ENCODE measurements at places on chromosomes 7 and 10.
A peak's percentile ranks its signal among the peaks of the same experiment; 100 is the strongest.

DNA sequence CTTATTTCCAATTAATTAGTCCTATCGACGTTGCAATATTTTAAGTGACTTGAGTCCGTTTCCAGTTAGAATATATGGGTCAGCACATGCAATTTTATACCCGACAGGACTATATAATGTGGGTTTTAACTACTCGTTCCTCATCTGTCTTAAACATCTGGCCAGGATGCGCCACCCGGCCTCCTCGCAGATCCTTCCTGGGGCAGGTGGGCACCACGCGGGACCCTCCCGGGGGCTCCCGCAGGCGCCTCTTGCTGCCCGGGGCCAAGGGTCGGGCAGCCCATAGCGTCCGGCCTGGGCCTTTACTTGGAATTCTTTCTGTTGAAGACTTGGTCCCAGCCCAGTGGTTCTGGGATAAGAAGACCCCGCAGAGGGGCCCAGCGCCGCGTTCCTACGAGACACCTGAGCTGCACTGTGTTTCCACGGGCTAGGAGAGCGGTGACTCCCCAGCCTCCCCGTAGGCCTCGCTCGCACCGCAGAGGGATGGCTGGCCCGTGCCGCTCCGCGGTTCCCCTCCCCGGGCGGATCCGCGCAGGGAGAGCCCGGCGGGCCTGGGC is 10.1 kb upstream of the MNX1 start:
- no peak for DNase-seq

GRCh38 chr7:101820703-101821102 is 3.3 kb downstream of the CUX1 start:
- peak; percentile 65 for DNase-seq

DNA sequence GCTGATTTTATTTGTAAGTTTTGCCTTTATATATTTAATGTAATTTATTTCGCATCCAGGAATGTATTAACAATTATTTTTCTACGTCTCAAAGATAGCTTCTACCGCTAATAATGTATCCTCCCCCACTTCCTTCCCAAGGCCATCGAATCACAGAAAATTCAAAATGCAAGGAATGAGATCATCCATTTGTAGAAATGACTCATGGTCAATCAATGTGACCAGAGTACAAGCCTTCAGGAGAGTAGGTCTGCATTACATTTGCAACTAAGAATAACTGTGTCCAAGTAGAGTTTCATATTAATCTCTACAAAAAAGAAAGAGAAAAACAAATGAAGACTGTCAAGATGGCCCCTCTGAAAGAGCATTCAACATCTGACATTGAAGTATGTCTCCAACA is 205.9 kb upstream of the PHF14 start:
- no peak for DNase-seq

- peak; percentile 12 for DNase-seq
Observed at GRCh38 chr7:111933609-111934008, 272.6 kb downstream of the DOCK4 start.

DNA sequence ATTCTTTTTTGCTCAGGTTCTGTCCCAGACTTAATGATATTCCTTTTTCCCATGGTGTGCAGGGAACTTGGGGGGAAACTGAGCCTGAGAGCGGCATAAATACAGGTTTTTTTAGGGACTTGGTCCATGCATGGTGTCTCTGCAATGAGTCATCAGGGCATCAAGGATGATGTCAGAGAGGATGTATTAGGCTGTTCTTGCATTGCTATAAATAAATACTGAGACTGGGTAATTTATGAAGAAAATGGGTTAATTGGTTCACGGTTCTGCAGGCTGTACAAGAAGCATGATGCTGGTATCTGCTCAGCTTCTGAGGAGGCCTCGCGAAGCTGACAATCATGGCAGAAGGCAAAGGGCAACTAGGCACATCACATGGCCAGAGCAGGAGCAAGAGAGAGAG is 185.4 kb downstream of the RAB11FIP2 start:
- DNase-seq: no peak

- DNase-seq: no peak
Observed at GRCh38 chr10:68954904-68955303, 1.1 kb upstream of the DDX21 start.

- DNase-seq: no peak
Observed at GRCh38 chr7:77269360-77270093, 69.9 kb upstream of the FGL2 start.

- no peak for DNase-seq
Observed at GRCh38 chr7:27947586-27948278, 207.8 kb downstream of the TAX1BP1 start.

GRCh38 chr7:39946693-39947092 is 3.4 kb upstream of the CDK13 start:
- no peak for DNase-seq

DNA sequence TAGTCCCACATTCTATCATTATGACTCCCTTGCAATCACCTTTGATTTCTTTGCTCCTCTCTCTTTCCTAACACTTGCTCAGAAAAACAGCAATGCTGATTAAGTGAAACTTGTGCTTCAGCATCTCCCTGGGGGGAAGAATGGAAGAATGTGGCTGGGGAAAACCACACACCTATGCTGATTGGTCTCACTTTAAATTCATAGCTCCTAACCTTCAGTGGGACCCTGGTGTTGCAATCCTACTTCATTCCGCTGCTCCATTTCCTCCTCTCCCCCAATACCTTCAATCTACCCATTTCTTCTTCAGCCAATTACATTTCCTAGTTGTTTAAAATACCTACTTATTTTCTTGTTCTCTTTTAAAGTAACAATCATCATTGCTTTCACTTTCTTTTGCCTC is 1166.7 kb upstream of the C7orf33 start:
- DNase-seq: no peak

DNA sequence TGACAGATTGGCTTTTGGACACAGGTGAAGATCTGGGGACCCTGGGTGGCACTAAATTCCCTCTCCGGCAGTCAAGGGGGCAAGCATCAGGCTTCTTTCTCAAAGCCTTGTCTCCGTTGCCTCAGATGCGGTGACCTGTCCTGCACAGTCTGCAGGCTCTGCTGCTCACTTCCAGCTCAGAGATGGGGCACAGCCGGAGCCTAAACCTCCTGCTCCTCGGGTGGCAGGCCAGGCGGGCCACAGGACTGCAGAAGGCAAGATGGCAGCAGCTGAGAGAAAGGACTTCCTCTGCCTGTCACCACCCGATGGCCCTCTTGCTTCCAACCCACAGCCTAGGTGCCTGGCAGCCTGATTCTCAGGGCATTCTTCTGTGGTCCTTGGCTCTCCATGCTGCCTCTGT is 44.4 kb downstream of the ZC3HC1 start:
- no peak for DNase-seq

- DNase-seq: no peak
Observed at GRCh38 chr10:101385866-101386658, 32.1 kb downstream of the BTRC start.

- no peak for DNase-seq
Observed at GRCh38 chr7:135933509-135934188, 43.5 kb downstream of the MTPN start.

- no peak for DNase-seq
Observed at GRCh38 chr7:116357781-116358670, 141.5 kb upstream of the CAV2 start.

- DNase-seq: no peak
Observed at GRCh38 chr10:117462424-117462792, 80.1 kb upstream of the EMX2 start.

- DNase-seq: no peak
Observed at GRCh38 chr10:58319599-58319998, 15.2 kb upstream of the UBE2D1 start.

- no peak for DNase-seq
Observed at GRCh38 chr7:104328296-104328969, at the start of gene LHFPL3. Gene LHFPL3 (plus strand): TSS chr7:104328603.

DNA sequence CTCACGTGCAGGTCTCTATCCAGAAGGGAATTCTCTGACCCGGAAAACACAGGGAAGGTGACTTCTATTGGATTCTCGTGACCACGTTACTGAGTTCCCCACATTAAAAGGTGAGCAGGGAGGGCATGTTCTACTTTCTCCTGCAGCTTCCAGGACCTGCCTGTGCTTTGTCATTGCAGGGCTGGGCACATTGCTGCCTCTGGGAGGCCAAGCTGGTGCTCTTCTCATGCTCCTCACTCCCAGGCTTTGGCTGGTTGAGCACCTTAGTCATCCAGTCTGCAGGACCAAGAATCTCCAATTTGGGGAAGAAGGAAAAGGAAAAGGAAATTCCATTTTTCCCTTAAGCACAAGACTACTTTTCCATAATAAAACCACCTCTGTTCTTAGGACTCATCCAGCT is 86.5 kb upstream of the TMEM72 start:
- DNase-seq: no peak

DNA sequence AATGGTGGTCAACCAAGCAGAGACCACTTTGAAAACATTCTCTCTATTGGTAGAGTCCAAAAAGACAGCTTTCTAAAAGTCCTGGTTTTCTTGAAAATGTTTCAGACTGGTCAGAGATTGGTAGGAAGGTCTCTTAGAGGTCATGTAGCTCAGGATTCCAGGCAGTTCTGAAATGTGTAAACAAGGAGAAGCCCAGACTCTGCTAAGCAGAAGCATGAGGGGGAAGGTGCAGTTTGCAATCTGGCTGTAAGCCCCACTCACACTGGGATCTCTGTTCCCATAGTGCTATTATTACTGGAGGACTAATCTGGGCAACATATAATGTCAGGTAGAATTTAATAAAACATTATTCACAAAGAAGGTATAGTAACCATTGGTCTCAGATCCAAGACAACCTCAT is 101.1 kb downstream of the MAGI2 start:
- DNase-seq: no peak

DNA sequence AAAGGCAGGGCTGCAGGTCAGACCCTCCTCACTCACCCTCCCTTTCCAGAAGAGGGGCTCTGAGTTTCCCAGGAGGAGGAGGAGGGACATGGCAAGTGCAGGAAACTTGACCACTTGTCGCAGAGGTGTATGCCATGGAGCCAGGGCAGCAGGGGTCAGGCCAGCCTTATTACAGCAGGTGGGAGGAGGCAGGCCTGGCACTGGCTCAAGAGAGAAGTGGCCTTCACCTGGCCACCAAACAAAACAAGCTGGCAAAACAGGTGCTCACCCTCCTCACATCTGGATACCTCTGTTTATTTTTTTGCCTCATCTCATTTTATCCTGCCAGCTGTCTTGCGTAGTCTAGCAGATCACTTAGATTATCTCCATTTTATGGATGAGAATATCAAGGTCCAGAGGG is 12.5 kb downstream of the COL13A1 start:
- DNase-seq: no peak

DNA sequence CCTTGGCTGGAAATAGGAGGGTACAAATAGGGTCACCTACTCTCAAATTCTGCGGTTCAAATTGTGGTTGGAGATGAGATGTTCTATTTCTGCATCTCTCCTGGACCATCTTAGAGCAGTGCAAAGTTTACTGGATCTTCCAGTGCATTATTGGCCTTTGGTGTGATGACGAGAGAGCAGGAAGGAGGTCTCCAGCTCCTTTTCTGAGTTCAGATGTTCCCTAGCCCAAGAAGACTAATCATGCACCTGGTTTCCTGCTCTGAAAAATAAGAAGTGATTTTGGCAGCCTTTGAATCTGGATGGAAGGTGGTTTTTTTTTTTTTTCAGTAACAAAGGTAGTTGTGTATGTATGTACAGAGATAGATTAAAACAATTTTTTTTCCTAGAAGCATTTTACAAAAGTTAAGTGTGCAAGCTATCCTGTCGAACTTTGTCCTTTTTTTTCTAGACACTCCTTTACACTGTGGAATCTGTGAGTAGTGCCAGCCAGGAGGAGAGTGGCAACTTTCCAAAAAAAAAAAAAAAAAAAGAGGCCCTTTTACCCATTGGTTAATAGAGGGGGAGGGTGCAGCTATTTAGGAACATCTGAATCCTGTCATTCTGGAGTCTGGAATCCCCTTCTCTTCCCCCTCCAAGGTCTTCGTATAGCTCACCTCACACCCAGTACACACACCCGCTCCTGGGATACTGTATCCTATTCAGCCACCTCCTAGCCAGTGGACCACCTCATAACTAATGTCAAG is 26.3 kb downstream of the PAPSS2 start:
- no peak for DNase-seq

- no peak for DNase-seq
Observed at GRCh38 chr7:51230723-51231122, 85.9 kb downstream of the COBL start.

DNA sequence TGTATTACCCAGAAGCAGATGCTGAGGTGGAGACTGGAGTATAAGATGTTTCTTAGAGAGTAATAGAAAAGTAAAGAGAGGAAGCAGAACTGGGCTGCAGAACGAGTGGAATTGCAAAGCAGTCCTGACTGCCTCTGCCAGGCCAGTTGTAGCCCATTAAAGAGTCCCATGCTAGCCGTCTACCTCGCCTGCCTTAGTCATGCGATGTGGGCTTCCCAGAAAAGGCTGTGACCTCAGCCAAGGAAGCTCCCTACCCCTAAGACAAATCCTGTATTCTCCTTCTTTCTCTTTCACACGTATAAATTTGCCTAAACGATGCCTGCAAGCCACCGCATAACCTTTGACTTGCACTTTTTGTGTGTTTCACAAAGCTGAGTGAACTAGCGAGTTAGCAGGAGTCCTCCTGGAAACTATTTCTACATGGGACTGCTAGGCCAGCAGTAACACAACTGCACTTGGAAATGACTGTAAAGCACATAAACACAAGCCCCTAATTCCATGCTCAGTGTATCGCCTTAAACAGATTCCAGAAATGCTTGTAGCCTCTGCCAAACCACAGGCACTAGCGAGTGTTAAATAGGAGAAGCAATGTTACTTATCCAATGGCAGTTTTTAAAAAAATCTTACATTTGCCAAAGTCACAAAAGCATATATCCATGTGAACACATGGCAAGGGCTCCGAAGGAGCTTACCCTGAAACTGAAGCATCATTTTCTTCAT is 47.4 kb upstream of the GNAI1 start:
- peak; percentile 82 for DNase-seq

GRCh38 chr7:5500777-5501350 is 77.2 kb upstream of the TNRC18 start:
- no peak for DNase-seq

DNA sequence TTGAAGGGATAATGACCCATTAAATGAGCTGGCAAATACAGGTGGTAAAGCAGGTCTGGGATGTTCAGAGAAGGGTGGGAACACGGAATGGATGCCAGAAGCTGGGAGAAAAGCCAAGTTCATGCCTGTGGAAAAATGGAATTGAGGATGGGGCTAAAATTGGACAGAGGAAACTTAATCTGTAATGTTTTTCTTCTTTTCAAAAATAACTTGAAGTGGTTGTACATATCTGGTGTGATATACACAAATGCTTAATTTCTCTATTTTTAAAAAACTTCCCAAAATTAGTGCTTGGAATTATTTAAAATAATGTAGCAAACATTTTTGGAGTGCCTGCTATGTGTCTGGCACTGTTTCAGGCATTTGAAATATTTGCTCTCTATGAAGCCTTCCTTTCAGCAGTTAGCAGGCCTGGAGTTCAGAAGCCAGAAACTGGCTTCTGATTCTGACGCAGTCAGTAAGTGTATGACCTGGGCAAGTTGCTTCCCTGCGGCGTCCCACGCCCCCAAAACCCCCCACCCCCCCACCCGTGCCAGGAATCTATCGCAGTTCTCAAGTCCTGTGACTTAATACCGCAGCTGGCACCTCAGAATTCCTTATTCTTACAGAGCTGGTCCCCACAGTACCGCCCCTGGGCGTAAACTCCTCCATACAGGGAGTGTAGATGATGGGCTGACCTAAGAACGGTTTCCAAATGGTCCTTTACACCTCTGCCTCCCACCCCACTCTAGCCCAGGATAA is 828 bp upstream of the MALSU1 start:
- peak; percentile 40 for DNase-seq

- DNase-seq: no peak
Observed at GRCh38 chr10:108597031-108597430, 1326.3 kb downstream of the XPNPEP1 start.

GRCh38 chr10:29023678-29024077 is 265.2 kb upstream of the LYZL1 start:
- DNase-seq: no peak
